Inflammatory macrophage treated with lipopolysaccharide for 4 hours (primary cell): ENCODE measurements at places on chromosomes 4 and X.

GRCh38 chr4:156778606-156779005 lies 193.0 kb downstream of the PDGFC start:
- peak; percentile 29 for DNase-seq

DNA sequence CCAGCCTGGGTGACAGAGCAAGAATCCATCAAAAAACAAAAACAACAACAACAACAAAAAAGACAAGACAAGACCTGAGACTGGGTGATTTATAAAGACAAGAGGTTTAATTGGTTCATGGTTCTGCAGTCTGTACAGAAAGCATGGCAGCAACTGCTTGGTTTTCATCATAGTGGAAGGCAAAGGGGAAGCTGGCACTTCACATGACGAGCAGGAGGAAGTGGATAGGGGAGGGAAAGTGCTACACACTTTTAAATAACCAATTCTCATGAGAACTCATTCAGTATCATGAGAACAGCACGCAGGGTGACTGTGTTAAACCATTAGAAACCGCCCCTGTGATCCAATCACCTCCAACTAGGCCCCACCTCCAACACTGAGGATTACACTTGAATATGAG lies 28.4 kb upstream of the SLC10A7 start:
- DNase-seq = peak; percentile 42

DNA sequence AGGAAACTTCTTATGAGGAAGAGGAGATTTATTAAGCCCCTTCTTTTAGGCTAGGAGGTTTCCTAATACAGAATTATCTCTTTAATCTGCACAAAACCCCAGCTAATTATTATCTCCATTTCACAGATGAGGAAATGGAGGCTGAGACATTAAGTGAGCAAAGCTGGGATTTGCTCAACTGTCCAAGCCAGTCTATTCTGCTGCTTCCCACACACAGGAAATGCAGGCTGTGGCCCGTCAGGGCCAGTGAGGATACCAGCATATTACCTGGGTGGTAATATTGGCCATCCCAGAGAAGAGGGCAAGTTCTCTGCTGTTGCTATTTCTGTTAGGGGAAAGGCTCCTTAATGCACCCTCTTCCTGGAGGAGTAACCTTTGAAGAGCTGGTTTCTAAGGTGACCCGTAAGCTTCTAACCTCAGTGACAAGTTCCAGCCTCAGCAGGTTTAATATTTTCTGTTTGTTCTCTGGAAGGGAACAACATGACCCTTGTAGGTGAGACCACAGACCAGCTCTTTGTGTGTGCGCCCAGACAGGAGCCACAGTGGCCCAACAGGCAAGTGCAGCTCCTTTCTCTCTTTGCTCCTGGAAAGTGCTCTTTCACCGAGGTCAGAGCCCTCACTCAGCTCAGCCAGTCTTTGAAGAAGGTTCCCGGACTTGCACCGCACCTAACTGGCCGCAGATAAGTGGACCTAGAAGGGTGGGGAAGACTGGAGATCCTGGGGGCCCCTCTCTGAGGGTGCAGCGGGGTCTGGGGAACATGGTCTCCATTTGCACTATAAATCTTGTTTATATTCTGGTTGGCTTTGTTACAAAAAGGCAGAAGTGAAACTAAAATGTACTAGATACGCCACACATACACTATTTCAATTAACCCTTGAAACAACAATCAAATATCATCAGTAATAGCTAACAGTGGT lies 35.5 kb downstream of the TBC1D9 start:
- DNase-seq = peak; percentile 68

DNA sequence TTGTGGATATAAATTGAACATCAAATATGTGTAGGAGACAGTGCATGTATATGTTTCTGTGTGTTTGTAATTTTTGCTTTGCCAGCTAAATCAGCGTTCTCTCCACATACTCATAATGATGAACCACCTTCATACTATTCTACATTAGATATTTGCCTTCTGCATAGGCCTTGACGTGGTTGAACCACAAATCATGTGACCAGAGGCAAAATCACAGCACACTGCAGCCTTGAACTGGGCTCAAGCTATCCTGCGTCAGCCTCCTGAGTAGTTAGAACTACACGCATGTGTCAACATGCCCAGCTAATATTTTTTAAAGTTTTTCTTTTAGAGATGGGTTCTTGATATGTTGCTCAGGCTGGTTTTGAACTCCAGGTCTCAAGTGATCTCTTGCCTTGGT lies 9.5 kb downstream of the UBQLN2 start:
- no peak for DNase-seq

DNA sequence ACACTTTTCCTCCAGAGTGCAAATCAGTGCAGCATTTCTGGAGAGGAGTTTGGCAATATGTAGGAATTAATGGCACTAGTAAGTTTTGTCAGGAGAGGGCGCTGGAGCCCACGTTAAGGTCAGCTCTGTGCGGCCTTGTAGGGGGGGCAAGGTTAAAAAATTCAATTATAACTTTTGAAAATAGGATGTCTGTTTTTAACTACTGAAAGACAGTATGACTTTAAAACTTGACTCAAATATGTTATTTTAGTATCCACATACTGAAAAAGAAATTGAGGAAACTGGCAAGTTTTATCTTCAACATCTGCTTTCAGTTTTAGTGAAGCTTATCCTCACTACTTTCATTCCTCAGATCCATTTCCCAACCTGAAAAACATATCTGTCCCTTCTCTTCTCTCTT lies 30.9 kb upstream of the HSD17B13 start:
- peak; percentile 14 for DNase-seq

DNA sequence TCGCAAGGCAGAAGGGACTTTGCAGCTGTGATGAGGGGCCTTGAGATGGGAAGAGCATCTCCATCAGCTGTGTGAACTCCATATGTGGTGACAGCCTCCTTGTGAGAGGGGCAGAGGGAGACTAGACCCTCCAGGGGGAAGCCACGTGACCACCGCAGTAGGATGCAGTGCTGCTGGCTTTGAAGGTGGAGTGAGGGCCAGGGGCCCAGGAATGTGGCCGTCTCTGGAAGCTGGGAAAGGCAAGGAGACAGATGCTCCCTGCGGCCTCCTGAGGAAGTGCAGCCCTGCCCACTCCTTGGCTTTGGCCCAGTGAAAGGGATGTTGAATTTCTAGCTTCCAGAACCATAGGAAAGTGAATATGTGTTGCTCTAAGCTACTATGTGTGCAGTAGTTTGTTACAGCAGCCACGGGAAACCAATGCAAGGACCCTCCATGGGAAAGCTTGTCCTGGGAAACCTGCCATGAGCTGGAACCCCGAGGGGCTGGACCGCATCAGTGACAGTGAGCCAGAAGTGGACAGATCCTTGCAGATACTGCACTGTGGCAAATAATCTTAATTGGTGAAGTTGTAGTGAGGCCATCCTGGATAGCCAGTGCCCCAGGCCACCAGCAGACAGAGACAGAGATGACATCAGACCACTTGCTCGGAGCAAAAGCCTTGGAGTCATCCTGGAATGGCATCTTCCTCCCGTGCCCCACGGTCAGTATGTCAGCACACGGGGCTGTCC lies 35.4 kb upstream of the SORCS2 start:
- no peak for DNase-seq

DNA sequence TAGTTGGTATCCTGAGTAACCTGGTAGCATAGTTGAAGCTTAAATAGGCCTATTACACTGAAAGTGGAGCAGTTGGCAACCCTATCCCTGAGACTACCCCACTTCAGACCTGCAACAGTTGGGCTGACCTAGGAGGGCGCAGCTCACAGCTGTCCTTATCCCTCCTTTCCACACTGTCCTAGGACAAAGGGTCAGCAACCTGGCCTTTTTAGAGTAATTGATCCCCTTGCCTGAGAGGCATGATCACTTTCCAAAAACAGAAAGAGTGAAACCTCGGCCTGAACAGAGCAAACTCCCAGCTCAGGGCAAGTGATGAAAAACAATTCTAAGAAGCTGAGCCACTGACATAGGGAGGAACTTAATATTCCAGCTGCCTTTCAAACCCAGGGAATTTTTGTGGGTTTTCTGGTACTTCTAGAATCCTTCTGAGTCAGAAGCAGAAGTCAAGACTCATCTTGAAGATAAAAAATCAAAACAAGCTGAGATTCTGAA lies 94.9 kb upstream of the MYOZ2 start:
- peak; percentile 94 for DNase-seq

DNA sequence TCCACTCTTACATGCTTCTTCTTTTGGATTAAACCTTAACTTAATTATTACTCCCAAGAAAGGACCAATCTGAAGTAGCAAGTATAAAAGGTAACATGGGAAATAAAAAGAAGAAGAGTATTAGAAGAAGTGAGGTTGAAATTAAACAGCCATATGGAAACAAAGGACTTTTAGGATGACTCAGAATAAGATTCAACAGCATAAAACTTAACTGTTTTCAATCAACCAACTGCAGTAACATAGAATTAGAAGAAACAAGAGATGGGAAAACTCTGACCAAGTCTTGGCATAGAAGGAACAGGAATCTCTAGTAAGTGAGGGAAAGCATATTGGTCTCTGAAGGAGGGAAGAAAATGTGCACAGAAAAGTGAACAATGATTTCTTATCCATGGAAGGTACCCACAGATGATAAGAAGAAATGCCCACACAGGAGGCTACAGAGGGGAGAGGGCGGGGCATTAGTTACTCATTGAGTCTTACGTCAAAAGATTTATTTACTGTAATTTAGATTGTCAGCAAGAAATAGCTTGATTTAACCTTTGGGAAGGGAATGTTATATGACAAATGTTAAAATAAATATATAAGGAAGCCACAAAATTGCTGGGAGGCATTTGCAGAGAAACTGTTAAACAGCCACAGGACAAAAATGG lies 177.3 kb downstream of the BANK1 start:
- no peak for DNase-seq

DNA sequence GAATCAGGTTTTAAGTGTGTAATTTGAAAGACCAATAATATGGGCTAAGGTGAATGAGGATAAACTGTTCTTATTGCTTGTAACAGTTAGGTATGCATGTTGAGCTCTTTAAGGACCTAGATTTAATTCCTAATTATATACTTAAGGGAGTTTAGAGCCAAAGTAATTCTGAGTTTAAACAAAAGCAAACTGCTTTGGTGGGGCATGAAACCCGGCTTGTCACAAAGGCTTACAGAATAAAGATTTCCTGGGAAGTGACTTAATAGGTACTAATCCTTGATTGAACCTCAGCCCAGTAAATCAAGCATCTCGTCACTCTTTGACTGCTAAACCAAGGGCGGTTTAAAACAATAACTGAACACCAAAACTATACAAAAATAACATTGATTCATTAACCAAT lies 1324.2 kb downstream of the RPA4 start:
- no peak for DNase-seq

GRCh38 chr4:8350841-8351461 lies 81.4 kb downstream of the HTRA3 start:
- DNase-seq = no peak

DNA sequence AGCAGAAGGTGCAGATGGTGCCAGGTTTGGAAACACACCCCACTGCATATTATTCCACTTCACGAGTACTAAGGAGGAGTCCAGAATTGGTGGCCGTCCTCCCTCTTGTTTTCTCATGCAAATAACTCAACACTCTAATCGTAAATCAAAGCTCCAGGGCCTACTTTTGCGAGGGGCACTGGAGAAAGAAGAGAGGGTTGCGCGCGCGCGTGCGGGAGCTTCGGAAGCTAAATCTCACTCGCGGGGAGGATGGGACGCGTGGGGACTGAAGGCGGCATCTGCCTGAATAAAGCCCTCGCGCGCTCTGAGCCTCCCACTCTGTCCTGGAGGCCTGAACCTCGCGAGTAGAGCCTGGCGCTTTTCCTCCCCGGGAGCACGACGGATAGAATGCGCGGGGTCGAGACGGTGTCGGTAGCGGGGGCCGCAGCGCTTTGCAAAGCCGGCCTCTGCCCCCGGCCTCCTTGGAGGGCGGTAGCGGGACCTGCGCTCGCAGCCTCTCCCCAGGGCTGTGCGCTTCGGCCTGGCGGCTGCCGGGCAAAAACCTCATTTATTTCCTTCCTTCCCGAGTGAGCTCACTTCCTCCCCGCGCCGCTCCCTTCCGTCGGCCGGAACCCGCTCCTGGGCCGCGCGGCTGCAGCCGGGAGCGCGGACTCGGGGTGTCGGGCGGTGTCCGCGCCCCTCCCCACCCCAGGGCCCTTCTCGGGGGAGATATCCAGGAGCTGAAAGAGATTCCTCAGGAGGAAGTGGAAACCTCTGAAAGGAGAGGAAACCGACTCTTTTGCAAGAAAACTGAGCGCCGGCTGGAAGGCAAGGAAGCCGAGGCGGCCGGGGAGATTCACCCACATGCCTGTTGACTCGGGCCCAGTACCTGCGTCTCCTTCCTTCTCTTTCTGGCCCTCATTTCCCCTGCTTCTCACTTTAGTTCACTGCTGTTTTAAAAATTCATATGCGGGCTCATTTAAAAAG lies 20.7 kb downstream of the HAND2 start:
- no peak for DNase-seq

- DNase-seq = no peak
Measured at GRCh38 chrX:140431521-140431920, 73.3 kb downstream of the SOX3 start.

DNA sequence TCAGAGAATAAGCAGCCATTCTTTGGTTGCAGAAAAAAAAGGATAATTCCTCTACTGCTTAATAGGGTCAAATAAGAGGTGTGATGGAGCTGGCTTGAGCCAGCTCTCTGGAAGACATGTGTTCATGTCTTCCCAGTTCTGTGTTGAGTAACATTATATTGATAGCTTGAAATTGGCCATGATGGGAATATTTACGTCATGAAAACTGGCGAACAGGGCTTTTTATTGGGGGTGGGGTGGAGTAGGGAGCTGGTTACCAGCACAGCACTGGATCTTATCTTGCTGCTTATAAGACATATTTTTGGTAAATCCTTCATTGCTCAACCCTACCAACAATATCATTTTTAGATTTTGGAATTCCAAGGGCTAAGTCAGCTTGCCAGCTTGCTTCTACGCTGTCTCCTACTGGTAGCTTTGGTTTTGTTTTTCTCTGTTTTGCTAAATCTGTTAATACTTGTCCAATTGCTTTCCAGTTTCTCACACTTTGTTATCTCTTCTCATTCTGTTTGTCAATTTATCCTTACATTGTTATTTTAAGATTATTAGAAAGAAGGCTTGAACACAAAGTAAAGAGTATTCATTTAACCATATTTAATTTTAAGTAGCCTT lies 25.3 kb upstream of the GBA3 start:
- no peak for DNase-seq

- DNase-seq = no peak
Measured at GRCh38 chr4:152748619-152749018, 30.9 kb downstream of the TIGD4 start.

GRCh38 chr4:10275696-10276095 lies 159.1 kb upstream of the WDR1 start:
- DNase-seq = no peak

DNA sequence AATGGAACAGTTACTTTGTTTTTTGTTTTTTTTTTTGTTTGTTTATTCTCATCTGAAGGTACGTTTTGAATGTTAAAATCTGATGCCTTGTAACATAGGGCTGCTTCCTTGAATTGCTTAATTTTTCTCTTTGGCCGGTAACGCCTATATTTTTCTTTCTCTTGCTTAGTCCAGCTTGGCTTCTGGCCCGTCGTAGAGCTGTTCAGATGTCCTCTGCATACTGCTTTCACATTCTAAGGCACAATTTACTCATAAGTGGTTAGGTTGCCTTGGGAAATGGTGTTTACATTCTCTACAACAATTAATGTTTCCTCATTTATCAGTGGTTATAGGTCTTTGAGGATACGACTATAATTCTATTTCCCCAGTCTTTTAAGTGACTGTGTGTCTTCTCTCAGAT lies 7.9 kb downstream of the NONO start:
- no peak for DNase-seq
